ENCODE measurements at places on chromosomes 5 and 9.

DNA sequence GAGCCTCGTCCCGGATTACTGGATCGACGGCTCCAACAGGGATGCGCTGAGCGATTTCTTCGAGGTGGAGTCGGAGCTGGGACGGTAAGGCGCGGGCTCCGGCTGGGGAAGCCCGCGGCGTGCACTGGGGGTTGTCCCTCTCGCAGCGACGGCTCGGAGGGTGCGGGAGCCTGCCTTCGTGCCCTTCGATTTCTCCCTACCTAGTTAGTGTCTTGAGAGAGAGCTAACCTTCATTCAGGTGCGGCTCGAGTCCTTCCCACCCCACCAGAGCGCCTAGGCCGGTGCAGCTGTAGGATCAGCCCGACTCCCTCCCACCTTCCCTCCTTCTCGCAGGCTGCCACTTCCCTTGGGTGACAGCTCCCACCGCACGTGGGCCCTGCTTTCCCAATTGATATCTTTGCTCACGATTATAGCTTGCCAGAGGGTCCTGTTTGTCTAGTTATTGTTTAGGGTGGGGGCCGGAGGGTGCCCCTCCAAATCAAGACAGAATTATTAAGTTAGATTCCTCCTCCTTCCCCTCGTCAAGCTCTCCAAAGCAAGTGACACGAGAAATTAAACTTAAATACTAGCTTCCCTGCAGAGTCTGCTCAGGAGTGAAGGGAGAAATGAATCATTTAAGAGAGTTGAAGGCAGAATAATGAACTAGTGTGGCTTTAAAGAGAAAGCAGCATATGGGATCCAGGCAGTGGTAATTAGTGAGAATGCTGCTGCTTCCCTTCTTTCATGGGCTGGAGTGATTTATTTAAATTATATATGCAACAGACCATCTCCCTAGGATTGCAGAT, 569 bp downstream of the CAMK4 start:
- peak; percentile 60 for DNase-seq

GRCh38 chr5:171975262-171975876, 31.1 kb downstream of the FBXW11 start:
- no peak for DNase-seq

DNA sequence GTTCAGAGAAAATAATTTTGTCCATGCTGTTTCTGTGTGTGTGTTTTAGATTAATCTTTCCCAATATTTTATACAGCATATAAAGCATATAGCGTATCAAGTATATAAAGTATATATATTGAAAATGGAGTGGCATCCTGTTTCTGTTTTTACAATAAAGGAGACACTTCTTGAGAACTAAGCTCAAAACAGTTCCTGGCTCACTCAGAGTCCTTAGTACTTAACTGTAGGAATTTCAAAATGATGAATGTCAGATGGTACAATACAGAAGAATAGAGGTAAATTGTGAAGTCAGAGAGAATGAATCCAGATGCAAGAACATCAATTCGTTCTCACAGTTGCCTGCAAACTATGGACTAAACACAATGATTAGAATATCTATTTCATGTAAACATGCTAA, 68.7 kb upstream of the TAS2R1 start:
- DNase-seq: no peak

DNA sequence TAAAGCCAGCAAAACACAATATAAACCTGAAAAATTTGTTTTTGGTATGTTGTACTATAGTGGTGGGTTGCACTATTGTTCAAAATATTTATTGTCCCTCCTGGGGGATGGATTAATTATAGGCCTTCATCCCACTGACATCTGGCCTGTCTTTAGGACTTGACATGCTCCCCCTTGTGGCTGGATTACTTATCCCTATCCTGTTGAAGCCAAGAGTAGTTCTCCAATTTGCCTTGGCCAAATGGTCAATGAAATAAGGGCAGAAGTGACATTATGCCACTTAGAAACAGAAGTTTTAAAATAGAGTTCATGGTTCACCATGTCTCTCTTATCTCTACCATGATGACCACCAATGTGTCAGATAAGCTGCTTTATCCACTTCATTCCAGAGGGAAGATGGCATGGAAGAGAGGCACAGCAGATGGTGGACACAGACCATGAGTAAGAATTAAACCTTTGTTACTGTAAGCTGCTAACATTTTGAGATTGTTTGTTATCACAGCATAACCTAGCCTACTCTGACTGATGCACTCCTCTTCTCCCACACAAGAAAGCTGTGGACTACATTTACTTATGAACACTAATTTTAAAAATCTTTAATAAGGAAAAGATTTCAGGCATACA, 29.2 kb upstream of the ARHGEF28 start:
- no peak for DNase-seq

GRCh38 chr9:93520523-93520922, 55.9 kb upstream of the PHF2 start:
- no peak for DNase-seq

Data from stimulated activated CD8-positive, alpha-beta memory T cell treated with anti-CD3 and anti-CD28 coated beads, Interleukin-4, amount 100 ng/mL, for 48 hours (primary cell).